Left kidney (tissue), 8 donors: ENCODE measurements at places on chromosomes 11 and 22.
A peak's percentile ranks its signal among the peaks of the same experiment; 100 is the strongest.

DNA sequence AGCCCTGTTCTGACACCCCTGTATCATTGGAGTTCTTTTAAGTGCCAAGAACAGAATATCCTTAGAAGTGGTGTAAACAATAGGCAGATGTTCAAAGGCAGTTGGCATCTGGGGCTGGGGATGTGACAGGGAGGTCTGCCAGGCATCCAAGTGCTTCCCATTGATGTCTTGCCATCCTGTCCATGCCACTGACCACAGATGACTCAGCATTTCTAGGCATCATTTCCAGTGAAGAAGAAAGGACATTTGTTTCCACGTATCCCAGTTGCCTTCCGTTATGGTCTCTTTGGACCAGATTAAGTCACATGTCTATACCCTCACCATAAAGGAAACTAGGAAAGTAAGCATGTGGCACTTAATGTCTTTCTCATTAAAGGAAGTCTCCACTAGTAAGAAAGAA lies 76.7 kb upstream of the BARX2 start:
- no peak for DNase-seq

GRCh38 chr11:111715142-111715816 lies 50.9 kb downstream of the PPP2R1B start:
- DNase-seq: no peak

DNA sequence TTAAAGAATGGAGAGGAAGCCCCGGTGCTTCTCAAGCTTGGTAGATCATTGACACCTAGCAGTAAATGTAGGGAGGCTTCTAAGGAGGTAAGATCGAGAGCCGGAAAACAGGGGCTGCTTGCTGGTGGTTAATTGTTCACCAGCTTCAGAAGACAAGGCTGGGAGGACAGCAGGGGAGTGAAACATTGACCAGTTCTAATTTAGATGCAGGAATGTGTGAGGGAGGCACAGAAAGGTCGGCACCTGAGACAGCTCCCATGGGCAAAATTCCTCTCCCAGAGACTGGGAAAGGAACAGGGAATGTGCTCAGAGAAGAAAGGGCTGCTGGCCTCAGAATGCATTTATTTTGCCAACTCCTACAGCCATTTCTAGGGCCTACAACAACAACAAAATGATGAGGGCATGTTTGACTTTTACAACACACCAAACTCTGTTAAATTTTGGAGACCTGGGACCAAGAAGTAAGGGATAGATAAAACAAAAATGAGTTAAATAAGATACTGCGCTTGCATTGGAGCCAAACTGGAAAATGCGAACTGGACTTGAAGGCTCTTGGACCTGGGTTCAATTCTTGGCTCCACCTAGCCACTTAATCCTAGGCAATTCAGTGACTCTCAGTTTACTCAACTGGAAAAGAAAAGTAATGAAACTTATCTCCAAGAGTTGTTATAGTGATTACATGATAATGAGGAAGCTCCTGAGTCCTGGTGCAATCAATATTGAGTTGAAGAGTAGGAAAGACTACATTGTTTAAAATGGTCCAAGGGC lies 31.0 kb downstream of the FZD4 start:
- DNase-seq: no peak

GRCh38 chr11:1854949-1855885 lies 2.3 kb downstream of the LSP1 start:
- no peak for DNase-seq

DNA sequence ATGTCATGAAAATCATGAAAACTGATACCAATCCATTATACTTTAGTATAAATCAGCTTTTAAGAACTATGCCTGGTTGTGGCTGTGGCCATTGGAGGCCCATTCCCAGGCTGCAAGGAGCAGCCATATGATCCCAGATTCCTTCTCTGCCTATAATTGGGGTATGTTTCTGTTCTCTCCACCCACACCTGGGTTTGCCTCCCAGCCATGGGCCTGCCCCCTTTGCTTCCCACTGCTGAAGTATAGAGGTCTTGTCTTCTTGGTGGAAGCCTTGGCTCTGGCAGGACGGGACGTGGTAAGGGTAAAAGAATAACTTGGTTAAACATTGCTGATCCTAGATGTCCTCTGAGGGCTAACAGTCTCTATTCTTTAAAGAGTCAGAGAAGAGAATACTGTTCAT lies 2.4 kb downstream of the MICAL2 start:
- DNase-seq: no peak

DNA sequence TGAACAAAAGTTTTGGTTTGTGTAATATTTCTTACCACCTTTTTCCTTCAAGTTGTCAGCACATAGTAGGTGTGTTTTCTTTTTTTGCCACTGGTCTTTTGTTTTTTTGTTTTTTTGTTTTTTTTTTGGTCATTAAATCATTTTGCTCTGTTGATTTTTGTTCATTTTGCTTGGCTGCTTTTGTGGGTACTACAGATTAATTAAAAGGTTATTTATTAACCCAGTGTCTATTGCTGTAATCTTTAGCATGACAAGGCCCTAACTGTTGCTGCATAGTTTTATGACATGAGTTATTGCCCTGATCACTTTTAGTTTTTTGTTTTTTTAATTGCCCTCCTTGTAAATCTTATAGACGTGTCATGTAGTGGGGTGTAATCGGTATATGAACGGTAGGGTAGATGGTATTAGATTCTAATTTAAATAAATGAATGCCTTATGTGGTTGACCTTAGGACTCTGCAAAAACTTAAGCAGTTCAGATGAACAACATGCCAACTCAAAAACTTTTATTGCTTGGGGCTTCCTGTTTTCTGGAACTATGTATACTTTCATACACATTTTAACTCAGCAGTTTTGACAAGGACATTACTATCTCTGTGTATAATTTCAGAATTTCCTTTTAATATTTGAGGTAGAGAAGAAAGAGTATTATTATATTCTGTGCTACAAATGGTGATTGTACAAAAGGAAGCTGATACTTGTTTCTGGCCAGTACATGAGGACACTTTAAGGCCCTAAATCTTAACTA lies 7.9 kb downstream of the EWSR1 start:
- no peak for DNase-seq

GRCh38 chr11:68664141-68664540 lies 20.2 kb upstream of the GAL start:
- DNase-seq: no peak

DNA sequence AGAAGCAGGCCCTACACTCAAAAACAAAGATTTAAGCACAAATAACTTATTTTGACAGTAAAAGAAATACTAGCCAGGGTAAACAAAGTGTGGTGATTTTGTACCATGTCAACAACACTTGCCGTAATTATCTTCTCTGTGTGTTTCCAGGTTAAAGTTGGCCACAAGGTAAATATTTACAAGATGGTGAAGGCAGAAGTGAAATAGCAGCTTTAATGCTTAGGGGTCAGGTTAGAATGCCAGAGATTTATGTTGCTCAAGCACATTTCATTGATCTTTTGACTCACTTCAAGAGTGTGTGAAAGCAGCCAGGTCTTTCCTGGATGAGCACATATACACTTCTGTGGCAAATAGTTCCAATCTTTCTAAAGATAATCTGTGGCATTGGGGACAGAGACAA lies 270.2 kb upstream of the LUZP2 start:
- DNase-seq: no peak

- DNase-seq: no peak
Observed at GRCh38 chr11:128239306-128239705, 348.1 kb downstream of the ETS1 start.

GRCh38 chr11:33179348-33179803 lies 18.1 kb upstream of the CSTF3 start:
- no peak for DNase-seq

- DNase-seq: no peak
Observed at GRCh38 chr22:40123387-40123786, 54.3 kb upstream of the TNRC6B start.

DNA sequence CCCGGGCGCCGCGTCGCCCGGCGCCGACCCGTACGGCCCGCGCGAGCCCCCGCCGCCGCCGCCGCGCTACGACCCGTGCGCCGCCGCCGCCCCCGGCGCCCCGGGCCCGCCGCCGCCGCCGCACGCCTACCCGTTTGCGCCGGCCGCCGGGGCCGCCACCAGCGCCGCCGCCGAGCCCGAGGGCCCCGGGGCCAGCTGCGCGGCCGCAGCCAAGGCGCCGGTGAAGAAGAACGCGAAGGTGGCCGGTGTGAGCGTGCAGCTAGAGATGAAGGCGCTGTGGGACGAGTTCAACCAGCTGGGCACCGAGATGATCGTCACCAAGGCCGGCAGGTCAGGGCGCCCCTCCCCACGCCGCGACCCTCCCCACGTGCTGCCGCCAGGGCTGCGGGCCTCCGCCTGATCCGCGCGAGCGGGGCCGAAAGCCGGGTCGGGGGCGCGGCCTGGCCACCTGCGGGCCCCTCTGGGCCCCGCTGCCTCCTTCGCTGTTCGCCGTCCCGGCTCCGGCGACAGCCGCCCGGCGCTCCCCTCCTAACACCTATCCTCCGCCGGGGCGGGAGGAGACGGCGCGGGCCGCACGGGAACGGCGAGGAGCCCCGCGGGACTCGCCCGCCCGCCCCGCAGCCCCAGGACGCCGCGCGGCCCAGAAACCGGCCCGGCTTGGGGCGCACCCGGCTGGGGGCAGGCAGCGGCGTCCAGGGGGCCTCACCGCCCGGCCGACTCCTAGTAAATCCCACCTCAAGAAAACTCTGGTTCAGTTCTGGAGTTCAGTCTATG lies 560 bp downstream of the TBX1 start:
- DNase-seq: no peak

GRCh38 chr11:65334696-65335295 lies 1.1 kb downstream of the DPF2 start:
- DNase-seq: no peak

DNA sequence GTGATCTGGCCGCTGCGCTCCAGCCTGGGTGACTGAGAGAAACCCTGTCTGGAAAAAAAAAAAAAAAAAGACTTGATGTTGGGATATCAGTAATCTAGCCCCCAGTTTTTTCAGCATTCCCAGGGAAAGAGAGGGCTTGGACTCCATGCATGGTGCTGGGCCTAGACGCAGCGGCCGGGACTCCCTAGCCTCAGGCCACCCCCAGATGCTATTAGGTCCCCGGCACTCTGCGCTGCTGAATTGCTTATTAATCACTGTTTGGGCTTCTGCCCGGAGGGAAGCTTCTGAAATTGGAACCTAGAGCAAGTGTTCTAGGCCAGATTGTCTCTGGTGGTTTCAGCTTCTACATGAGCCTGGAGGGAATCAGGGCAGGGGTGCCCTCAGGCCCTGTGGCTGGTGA lies 39.0 kb downstream of the SLCO2B1 start:
- DNase-seq: no peak

DNA sequence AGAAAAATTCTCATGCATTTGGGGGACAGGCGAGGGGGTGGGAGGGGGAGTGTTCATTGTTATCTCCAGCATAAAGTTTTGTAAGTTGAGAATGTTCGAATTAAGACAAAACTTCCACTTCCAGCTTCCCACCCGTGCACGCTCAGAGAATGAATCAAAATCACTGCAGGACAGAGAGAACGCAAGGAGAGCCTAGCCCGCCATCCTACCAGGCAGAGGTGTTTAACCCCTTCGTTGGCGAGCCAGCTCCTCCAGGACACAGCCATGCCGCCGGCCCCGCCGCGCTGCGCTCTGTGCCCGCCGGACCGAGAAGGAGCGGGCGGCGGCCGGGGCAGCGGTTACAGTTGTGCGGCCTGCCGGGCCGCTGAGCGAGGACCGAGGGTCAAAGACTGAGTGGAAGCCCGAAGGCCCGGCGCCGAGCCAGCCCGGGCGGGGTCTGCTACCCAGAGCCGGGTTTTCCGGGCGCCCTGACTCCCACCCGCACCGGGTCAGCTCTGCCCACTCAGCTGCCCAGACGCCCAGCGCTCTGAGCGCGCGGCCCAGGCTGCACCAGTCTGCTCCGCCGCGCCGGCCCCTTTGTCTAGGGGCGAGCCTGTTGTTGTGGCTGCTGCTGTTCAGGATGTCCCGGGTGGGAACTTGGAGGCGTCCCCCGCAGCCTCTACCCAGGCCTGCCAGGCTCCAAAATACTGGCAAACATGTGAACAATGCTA lies at the start of gene NOX4:
NOX4 (minus strand) TSS at position 395 of the 710 bp plus-strand sequence; CDS start at position 266, 129 bp downstream.
- peak; percentile 75 for DNase-seq
